ENCODE measurements at places on chromosomes 11 and 22.

- peaks cover 5% of the 10 kb centered on the region for H3K36me3 ChIP-seq
- no peak overlapping the region for H3K27ac ChIP-seq
- H3K27me3 ChIP-seq, result no peaks in the 10 kb centered on the region
- H3K4me3 ChIP-seq, result no peak overlapping the region
- peaks cover 25% of the 10 kb centered on the region for H3K4me1 ChIP-seq
These were observed 77.2 kb downstream of the MYEOV start for GRCh38 chr11:69370984-69371709.

- peak overlapping the region; percentile 85 for H3K4me3 ChIP-seq
- no peak overlapping the region for H3K27ac ChIP-seq
- H3K36me3 ChIP-seq, result no peaks in the 10 kb centered on the region
- peaks cover 21% of the 10 kb centered on the region for H3K4me1 ChIP-seq
These were observed 1.6 kb downstream of the MRPL48 start for GRCh38 chr11:73789279-73789670.

- H3K36me3 ChIP-seq, result no peaks in the 10 kb centered on the region
- H3K27me3 ChIP-seq, result no peaks in the 10 kb centered on the region
- 0 out of 2 replicates have a peak overlapping the region, but pooled peaks have one; percentile 12 for H3K27ac ChIP-seq
- DNase-seq, result peak; percentile 81
These were observed 23.9 kb downstream of the TSPAN32 start for GRCh38 chr11:2325719-2326118.

GRCh38 chr22:44442186-44442815 lies 55.7 kb downstream of the RTL6 start:
- H3K27ac ChIP-seq, result no peak overlapping the region
- no peak overlapping the region for H3K4me3 ChIP-seq
- DNase-seq, result no peak
- peaks cover 13% of the 10 kb centered on the region for H3K4me1 ChIP-seq
- H3K27me3 ChIP-seq, result no peaks in the 10 kb centered on the region

- H3K36me3 ChIP-seq, result peaks cover 50% of the 10 kb centered on the region
- H3K27me3 ChIP-seq, result no peaks in the 10 kb centered on the region
- H3K27ac ChIP-seq, result no peak overlapping the region
- no peak overlapping the region for H3K4me3 ChIP-seq
- DNase-seq, result no peak
These were observed 9.3 kb upstream of the ANKRD13D start for GRCh38 chr11:67279589-67280340.

GRCh38 chr11:17594686-17595192 lies 47.7 kb downstream of the OTOG start:
- H3K4me3 ChIP-seq, result no peak overlapping the region
- no peak for DNase-seq
- no peaks in the 10 kb centered on the region for H3K36me3 ChIP-seq
- H3K4me1 ChIP-seq, result no peaks in the 10 kb centered on the region
- H3K27ac ChIP-seq, result no peak overlapping the region

DNA sequence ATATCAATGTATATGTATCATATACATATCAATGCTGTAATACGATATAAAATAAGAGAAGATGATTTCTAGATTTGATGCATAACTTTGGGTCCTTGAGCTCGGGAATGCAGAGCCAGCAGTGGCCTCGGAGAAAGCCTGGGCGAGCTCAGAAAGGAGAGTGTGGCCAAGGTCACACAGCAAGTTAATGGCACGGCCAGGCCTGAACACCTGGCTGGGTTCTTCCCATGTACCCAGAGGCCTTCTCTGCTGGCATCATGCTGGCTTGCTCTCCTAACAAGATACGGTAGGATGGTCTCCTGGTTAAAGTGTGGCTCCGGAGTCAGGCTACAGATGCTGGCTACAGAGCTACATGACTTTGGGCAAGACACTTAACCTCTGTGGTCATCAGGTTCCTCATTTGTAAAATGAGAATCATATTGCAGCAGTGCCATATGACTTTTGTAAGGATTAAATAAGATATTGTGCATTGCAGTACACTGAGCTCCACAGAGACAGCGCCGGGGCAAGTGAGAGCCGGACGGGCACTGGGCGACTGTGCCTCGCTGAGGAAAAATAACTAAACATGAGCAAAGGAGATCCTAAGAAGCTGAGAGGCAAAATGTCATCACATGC lies 29.9 kb downstream of the TPST2 start:
- DNase-seq, result no peak
- no peak overlapping the region for H3K4me3 ChIP-seq
- no peaks in the 10 kb centered on the region for H3K4me1 ChIP-seq

DNA sequence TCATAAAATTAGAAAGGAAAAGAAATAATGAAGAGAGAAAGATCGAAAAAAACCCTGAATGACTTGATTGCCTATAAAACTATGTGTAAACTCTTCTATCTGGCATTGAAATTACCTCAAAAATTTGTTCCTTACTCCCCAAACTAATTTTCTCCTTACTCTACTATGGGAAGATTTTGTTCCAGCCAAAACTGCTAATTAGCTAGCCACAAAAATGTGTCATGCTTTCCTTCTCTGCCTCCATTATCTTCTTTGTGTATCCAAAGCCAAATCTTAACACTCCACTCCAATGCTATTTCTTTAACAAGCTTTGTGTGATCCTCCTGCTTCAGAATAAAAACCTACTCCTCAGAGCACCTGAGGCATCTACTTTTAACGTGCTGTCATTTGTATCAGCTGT lies 831.2 kb downstream of the METTL15 start:
- no peak for DNase-seq
- H3K36me3 ChIP-seq, result no peaks in the 10 kb centered on the region
- H3K4me3 ChIP-seq, result no peak overlapping the region
- no peaks in the 10 kb centered on the region for H3K4me1 ChIP-seq
- H3K27ac ChIP-seq, result no peak overlapping the region

GRCh38 chr22:37197451-37198257 lies 9.6 kb upstream of the C1QTNF6 start:
- no peaks in the 10 kb centered on the region for H3K36me3 ChIP-seq
- peak overlapping the region; percentile 69 for H3K4me3 ChIP-seq
- H3K4me1 ChIP-seq, result peaks cover 40% of the 10 kb centered on the region
- peak; percentile 92 for DNase-seq

DNA sequence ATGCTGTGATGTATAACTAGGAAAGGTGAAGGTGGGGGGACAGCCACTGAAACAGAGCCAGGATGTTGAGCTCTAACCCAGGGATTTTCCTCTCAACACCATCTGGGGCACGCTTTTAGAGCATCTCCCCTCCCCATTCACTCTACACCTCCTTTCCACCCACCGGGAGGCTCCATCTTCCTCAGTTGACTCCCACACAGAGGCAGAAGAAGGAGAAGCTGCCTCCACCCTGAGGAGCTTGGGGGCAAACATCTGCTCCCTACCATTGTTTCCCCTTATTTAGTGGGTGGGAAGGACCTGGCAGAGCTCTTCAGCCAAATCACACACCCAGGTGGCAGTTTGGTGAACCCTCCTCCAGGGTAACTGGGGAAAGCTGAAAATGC lies 50.0 kb upstream of the ADA2 start:
- no peak overlapping the region for H3K27ac ChIP-seq
- no peak overlapping the region for H3K4me3 ChIP-seq
- DNase-seq, result no peak
- no peaks in the 10 kb centered on the region for H3K4me1 ChIP-seq

- H3K4me1 ChIP-seq, result no peaks in the 10 kb centered on the region
- no peak overlapping the region for H3K27ac ChIP-seq
- no peaks in the 10 kb centered on the region for H3K36me3 ChIP-seq
- H3K4me3 ChIP-seq, result no peak overlapping the region
These were observed 14.2 kb upstream of the VSIG10L2 start for GRCh38 chr11:125931668-125932067.

DNA sequence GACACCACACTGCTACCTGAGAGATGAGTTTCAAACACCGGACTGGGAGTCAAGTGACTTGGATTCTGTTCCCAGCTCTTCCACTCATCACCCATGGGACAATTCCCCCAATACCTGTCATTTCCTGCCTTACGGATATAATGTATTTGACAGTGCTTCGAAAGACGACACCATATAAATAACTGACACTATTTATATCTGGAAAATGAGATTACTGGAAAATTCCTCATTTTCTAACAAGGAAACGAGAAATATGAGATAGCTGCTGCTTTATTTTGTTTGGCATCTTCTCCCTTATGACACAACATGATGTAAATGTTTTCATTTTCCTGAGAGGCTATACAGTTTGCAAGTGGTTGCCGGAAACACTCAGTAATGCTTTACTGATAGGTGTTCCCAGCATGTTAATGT lies 8.6 kb downstream of the HSCB start:
- H3K27me3 ChIP-seq, result no peaks in the 10 kb centered on the region
- DNase-seq, result peak; percentile 54
- no peak overlapping the region for H3K4me3 ChIP-seq
- no peaks in the 10 kb centered on the region for H3K36me3 ChIP-seq

DNA sequence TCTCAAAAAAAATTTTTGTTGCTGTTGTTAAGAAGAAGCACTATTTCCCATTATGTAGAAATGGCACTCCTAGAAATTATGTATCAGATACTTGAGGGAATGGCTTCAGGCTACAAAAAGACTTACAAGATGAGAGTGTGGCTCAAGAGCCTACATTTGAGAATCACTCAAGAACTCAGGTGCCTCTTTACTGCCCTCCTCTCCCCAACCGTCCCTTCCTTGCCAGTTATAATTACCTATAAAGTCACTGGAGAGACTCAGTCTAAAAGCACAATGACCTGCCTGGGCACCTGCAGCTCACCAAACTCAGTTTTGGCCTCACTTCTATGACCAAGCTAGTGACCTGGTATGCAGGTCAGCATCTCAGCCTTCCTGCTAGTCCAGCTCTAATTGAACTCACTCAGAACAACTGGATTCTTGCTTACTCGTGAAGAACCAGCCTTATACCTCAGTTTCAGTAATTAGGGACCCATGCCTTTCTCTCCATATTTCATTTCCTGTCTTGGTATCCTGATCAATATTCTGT lies 41.9 kb upstream of the PPP2R1B start:
- DNase-seq, result no peak
- H3K36me3 ChIP-seq, result peaks cover 9% of the 10 kb centered on the region
- H3K4me3 ChIP-seq, result no peak overlapping the region

DNA sequence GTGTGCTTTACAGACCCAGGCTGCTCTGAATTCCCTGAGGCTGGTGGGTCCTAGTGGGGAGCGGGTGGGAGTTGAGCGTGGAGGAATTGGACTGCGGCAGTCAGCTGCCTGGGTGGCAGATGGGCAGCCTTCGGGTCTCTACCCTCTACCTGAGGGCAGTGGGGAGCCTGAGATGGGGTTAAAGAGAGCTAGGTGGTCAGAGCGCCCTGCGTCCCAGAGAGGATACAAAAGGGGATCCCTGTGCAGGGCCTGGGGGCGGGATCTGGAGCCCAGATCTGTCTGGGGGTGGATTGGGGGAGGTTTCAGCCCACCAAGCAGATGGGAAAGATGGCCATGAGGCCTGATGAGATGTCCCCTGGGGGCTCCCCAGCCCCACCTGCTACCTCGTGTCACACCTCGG lies 18.2 kb downstream of the KCTD17 start:
- no peaks in the 10 kb centered on the region for H3K4me1 ChIP-seq
- no peak overlapping the region for H3K27ac ChIP-seq
- no peaks in the 10 kb centered on the region for H3K36me3 ChIP-seq

GRCh38 chr11:27735281-27735680 lies 35.0 kb upstream of the BDNF start:
- H3K27me3 ChIP-seq, result no peaks in the 10 kb centered on the region
- H3K36me3 ChIP-seq, result no peaks in the 10 kb centered on the region
- no peak for DNase-seq
- H3K4me1 ChIP-seq, result 0 out of 2 replicates have a peak, but pooled peaks cover 6% of the 10 kb centered on the region
- no peak overlapping the region for H3K4me3 ChIP-seq
- no peak overlapping the region for H3K27ac ChIP-seq

GRCh38 chr22:16854631-16855030 lies 29.4 kb upstream of the XKR3 start:
- no peaks in the 10 kb centered on the region for H3K36me3 ChIP-seq
- no peaks in the 10 kb centered on the region for H3K27me3 ChIP-seq
- no peak for DNase-seq
- no peak overlapping the region for H3K27ac ChIP-seq

DNA sequence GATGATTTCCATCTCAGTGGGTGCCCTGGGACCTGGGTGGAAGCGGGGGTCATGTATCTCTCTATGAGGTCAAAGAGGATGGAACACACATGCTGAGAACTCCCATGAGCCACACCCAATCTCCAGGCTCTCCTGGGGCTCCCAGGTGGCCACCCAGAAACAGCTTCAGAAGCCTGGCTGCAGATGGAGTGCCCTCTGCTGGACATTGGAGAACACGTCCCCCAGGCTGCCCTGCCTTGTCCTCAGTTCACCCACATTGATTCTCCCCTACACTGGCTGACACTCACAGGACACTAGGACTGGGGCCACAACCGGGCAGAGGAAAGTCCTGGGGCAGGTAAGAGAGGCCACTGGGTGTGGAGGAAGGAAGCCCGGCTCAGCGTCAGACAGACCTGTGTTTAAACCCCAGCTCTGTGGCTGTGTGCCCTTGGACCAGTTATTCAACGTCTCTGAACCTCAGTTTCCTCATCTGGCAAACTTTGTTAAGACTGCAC lies 4.5 kb upstream of the NOL12 start:
- peak; percentile 74 for DNase-seq
- no peaks in the 10 kb centered on the region for H3K27me3 ChIP-seq
- no peak overlapping the region for H3K4me3 ChIP-seq

DNA sequence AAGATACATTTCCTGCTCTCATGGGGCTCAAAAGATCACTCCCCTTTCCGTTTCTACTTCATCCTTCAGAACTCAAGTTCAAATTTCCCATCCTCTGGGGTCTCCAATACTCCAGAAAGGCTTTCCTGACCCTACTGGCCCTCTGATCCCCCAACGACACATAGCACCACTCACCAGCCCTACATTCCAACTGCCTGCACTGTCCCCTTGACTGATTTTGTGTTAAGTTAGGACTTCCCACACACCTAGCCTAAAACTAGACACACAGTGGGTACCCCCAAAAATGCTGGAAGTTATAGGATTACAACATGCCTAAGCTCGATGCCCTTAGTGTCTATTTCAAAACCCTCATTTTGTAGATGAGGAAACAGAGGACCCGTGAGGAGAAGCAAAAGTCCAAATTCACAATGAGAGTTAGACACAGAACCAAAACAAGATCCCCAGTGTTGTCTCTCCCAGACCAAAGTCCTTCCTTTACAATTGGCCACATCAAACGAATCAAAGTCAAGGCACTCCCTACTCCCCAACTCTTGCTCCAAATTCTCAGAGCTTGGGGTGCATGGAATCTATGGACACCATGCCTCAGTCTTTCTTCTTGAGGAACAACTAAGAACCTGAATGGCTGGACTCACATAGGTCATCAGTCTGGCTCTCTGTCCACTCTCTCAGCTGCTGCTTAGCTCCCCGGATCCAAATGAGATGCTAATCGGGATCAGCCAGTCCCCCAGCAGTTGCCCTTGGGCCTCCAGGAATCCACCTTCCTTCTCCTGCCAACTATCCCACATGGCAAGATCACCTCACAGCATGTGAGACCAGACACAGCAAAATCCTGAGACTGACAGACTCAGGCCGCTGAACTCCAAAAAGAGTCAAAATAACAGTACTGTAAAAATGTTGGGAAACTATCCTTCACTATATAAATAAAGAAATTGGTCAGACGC lies 1.7 kb downstream of the CLPB start:
- H3K36me3 ChIP-seq, result no peaks in the 10 kb centered on the region
- H3K27ac ChIP-seq, result no peak overlapping the region
- no peak for DNase-seq
- peaks cover 4% of the 10 kb centered on the region for H3K4me1 ChIP-seq

DNA sequence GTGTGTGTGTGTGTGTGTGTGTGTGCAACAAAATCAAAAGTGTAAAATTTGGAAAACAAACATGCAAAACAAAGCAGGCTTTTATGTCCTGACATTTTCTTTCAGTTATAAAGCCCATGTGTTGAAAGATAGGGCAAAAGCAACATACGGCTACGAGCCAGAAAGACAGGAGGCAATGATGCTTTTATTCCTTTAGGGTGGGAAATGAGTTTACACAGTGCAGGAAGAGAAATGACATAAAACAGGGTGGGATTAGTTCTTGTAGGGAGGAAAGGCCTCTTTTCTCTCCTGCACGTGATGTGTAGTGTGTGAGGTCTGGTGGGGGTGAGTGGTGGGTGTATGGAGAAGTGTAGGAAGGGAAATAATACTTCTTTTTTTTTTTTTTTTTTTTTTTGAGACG lies 29.4 kb downstream of the IL18 start:
- H3K36me3 ChIP-seq, result no peaks in the 10 kb centered on the region
